ENCODE measurements at places on chromosomes 13 and 19.
A peak's percentile ranks its signal among the peaks of the same experiment; 100 is the strongest.

DNA sequence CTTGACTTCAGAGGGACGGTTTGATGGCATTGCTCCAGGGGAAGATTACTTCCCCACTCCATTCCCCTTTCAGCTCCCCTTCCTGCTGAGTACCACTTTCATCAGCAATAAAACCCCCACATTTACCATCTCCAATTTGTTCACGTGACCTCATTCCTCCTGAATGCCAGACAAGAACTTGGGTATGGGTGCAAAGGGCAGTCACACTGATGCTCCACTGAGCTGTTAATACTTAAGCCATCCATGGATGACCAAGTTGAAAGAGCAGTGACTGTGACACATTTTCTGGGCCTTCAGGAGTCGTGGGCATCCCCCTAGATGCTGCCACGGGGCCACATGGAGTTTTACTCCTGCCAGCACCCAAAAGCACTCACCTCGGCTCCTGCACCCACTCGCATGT, 93.1 kb downstream of the STOML3 start:
- DNase-seq = peak; percentile 61

DNA sequence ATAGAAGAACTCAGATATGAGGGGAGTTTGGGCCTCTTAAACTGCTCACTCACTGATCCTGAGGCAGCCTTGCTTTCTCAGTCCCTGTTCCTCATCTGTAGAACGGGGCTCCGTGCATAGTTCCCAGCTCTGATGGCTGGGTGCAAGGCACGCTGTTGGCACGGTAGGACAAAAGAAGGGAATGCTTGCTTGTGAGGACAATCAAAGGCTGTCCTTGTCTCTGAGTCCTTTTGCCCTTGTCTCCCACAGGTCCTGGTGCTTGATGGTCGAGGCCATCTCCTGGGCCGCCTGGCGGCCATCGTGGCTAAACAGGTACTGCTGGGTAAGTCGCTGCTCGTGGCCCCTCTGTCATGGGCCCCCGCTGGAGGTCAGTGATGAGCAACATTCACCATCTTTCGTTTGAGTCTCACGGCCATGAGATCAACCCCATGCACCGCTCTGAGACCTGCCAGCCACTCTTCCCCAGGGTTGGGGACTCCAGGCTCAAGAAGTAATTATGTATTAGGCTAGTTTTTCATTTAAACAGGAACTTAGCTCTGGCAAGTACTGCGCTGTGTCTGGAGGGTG, 2.3 kb downstream of the RPL13A start:
- no peak for DNase-seq

- DNase-seq = no peak
These were observed 11.3 kb downstream of the MAST3 start for GRCh38 chr19:18108897-18109296.

- no peak for DNase-seq
These were observed 14.6 kb downstream of the NACC1 start for GRCh38 chr19:13132471-13133180.

GRCh38 chr19:48965806-48966540, 864 bp downstream of the FTL start:
- peak; percentile 67 for DNase-seq

GRCh38 chr13:48571126-48571913, 38.4 kb upstream of the RCBTB2 start:
- DNase-seq = peak; percentile 61

DNA sequence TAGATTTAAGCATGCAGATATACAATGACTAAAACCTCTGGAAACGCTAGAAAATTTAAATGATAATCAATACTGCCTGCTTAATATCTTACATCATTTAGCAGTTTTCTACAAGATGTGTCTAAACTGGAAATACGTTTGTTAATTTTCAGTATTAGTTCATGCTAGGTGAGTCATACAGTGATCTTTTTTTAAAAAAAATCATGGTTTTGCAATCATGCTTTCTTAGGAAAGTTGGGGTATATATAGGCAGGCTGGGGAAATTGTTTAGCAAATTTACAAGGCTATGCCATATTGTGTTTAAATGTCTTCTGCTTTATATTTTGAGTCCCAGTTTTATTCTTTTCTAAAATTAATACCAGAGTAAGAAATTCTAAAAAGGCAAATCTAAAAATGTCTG, 245.4 kb upstream of the SPRY2 start:
- DNase-seq = peak; percentile 8

GRCh38 chr19:17054746-17055145, 20.5 kb downstream of the HAUS8 start:
- no peak for DNase-seq

GRCh38 chr19:54189145-54189734, at the start of gene MBOAT7:
TSS of gene MBOAT7 (minus strand) at chr19:54189580. CDS start at chr19:54188508, 1,072 bp downstream.
- no peak for DNase-seq

DNA sequence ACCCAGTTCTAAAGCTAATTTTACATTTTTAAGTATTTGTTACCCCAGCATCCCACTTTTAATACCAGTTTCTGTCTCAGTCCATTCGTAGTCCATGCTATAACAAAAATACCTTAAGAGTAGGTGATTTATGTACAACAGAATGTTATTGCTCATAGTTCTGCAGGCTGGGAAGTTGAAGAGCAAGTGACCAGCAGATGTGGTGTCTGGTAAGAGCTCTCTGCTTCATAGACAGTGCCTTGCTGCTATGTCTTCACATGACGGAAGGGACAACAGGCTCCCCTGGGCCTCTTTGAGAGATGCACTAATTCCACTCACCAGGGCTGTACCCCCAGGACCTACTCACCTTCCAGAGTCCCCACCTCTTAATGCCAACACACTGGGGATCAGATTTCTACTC, 96.6 kb downstream of the COL4A2 start:
- DNase-seq = no peak

GRCh38 chr19:51743405-51743804, 8.3 kb downstream of the FPR1 start:
- no peak for DNase-seq

GRCh38 chr13:63124863-63125262, 1709.2 kb upstream of the PCDH20 start:
- peak; percentile 25 for DNase-seq

DNA sequence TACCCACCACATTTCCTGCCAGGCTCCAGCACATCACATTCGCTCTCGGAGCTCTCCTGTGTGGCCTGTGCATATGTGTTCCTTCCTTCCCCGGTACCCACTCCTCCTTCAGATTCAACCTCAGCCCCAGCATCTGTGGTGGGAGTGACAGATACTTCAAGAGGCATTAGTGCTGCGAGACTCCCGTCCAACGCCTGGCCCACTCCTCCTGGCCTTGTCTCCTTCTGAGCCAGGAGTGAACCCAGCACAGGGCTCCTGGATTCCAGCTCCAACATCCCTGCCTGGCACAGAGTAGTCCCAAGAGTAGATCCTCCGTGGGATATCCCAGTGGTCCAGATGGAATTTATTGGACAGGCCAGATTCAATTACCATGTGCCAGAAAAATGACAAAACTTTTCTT, 55.9 kb downstream of the SACS start:
- DNase-seq = no peak

- DNase-seq = peak; percentile 36
These were observed 1199.9 kb upstream of the SPRY2 start for GRCh38 chr13:81540777-81541176.

- no peak for DNase-seq
These were observed 30.6 kb upstream of the FAM216B start for GRCh38 chr13:42750794-42751193.

- no peak for DNase-seq
These were observed 153.1 kb downstream of the PCDH17 start for GRCh38 chr13:57784633-57785032.

DNA sequence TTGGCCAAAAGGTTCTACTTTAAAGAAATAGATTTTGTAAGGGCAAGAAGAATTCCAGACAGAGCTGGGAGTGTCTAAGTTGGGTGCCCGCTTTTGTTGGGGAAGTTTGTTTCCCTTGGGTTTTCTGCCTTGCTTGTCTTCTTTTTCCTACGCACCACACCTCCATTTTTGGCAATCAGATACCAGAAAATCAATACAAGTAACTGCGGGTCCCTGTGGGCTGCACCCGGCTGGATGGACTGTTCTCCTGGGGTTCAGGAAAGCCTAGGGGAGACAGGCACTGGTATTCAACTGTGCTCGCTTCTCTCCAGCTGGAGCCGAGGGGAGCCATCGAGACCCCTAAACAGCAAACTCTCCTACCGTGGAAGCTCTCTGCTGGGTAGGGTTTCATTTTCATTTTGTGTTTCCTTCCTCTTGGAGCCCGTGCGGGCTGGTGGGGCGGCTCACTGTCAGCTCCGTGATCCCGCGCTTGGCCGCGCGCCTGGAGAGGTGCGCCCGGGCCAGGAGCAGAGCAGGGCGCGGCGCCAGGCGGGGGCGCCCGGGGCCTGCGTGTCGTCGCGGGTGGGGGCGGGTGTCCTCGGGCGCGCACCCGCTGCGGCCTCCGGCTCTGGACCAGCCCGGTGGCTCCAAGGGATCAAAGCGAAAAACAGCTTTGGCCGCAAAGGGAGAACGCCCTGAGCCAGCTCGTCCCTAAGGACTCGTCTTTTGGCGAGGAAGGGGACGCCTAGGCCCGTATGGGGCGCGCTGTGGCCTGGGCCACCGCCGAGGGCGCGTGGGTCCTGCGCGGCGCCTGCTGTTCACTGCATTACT, 347.2 kb downstream of the ZNF536 start:
- DNase-seq = no peak

- DNase-seq = no peak
These were observed 89.3 kb downstream of the TM9SF2 start for GRCh38 chr13:99590519-99591011.

- DNase-seq = no peak
These were observed 23.2 kb downstream of the IGFL3 start for GRCh38 chr19:46101293-46101692.

DNA sequence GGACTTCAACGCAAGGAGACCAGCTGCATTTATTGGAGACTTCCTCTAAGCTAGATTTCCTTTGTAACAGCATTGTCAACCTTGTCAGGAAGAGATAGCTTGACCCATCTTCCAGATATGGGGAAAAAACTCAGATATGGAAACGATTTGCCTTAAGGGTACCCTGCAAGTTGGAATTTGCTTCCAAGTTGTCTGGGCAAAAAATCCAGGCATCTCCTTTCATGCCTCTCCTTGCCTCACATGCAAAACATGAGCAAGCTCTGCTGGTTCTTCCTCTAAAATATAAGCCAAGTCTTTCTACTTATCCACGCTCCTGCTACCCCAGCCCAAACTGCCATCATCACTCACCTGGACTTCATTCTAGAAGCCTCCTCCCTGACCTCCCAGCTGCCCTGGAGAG, 6.4 kb upstream of the DNMT1 start:
- no peak for DNase-seq

DNA sequence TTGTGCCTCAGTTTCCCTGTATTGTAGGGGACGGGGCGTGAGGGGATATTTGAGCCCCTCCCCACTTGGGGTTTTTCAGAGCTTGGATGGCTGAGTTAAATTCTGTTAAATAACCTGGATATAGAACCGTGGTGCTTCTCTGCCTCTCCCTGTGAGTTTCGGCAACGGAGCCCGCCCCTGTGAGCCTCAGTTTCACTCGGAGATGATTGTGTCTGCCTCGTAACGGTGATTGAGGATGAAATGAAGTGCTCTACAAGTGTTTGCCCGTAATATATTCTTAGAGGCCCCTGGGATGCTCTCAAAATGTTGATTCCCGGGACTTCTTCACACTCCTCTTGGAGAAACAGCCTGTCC, 509 bp downstream of the KXD1 start:
- no peak for DNase-seq

DNA sequence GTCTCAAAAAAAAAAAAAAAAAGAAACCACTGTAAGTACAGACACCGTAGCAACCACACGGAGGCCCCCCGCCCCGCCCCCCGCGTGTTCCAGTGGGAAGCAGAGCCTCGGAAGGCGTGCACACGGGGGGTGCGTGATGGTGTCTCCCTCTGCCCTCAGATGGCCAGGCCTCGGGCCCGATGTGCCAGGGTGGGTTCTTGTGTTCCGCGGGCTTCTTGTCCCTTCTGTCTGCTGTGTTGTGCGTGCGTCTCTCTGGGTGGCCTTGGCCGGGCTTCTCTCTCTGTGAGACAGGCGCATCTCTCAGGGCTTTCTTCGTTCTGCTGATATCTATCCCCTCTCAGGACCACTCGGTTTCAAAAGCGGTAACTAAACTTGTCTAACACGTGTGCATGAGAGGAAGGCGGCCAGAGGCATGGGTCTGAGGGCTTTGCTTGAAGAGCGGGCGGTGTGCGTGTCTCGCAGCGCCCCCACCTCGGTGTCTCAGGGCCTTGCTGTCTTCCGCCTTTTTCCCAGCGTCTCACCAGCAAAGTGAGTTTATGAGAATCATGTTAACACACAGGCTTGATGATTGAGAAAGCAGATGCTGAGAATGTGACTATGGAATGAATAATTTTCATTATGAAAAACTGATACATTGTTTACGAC, 12.6 kb downstream of the ATP11A start:
- no peak for DNase-seq

GRCh38 chr13:37495046-37495445, 103.5 kb downstream of the POSTN start:
- DNase-seq = peak; percentile 71

DNA sequence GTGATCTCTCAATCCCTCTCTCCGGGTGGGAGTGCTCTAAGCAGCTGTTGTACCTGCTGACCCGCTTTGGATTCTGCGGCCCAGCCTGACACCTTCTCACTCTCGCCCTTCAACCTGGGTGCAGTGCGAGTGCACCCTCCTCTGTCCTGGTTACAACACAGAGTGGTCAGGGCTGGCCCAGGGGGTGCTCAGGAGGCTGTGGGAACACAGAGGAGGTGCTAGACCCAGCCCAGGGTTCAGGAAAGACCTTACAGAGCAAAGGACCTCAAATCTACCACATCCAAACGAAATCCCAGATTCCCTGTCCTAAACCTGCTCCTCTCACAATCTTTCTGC, 23.7 kb downstream of the ZNF175 start:
- no peak for DNase-seq

GRCh38 chr13:56020425-56020824, 1120.3 kb upstream of the PRR20A start:
- no peak for DNase-seq

- DNase-seq = no peak
These were observed 30.9 kb upstream of the CXCL17 start for GRCh38 chr19:42473686-42474085.

All from renal cortical epithelial cell (primary cell).